Stimulated activated CD8-positive, alpha-beta memory T cell treated with anti-CD3 and anti-CD28 coated beads, Interleukin-4, amount 100 ng/mL, for 1 hour (primary cell): ENCODE measurements at places on chromosomes 7 and 10.

DNA sequence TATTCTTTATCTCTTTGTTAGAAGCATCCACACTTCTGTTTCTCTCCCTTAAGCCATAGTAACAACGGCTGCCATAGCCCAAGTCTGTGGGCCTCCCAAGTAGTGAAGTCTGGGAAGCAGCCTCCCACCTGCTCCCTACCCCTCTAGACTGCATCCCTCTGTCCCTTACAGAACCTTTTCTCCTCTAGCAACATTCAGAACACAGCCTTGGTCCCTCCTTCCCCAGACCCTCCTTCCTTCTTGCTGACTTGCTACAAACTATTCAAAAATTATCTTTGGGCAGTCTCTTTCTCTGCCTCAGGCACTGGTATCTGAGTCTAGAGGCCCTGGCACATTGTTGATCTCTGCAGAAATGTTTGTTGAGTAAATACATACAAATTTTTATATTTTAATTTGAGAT lies 2.3 kb upstream of the NYAP1 start:
- no peak for DNase-seq

DNA sequence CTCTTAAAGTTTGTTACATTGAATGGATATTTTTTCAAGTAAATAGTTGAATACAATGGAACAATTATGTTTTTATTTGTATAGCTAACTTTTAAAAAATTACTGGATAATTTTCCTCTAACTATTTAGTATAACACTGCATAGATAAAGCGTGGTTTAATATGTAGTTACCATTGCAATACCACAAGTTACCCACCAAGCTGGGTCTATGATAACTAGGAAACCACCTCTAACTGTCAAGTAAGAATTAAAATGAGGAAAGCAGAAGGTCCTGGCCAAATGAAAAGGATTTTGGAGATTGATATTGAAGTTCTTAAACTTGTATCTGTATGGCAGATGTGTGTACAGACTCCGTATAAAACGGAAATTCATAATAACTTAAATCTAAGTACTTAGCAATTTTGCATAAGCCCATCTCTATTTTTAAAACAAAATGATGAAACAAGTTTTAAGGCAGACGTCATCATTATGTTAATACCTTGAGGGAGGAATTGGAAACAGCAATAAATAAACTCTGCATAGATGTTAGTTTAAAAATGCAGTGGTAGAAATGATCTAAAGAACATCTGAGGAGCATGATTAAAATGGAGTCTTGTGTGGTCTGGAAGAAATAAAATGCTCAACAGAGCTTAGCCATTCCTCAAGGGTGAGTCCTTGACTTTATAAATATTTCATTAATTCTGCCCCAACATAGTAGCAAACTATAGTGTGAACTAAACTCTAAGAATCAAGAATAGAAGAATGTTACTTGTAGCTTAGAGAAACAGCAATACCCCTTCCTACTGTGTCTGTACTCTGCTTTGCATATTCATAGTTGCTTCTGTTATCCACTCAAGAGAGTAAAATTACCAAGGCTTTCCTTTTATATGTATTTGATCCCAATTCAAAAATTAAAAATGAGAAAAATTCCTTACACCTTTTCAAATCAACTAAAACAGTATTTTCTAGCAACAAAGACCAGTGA lies 206.4 kb upstream of the FERD3L start:
- DNase-seq = no peak

GRCh38 chr7:39847227-39847626 lies 102.8 kb upstream of the CDK13 start:
- DNase-seq = no peak

DNA sequence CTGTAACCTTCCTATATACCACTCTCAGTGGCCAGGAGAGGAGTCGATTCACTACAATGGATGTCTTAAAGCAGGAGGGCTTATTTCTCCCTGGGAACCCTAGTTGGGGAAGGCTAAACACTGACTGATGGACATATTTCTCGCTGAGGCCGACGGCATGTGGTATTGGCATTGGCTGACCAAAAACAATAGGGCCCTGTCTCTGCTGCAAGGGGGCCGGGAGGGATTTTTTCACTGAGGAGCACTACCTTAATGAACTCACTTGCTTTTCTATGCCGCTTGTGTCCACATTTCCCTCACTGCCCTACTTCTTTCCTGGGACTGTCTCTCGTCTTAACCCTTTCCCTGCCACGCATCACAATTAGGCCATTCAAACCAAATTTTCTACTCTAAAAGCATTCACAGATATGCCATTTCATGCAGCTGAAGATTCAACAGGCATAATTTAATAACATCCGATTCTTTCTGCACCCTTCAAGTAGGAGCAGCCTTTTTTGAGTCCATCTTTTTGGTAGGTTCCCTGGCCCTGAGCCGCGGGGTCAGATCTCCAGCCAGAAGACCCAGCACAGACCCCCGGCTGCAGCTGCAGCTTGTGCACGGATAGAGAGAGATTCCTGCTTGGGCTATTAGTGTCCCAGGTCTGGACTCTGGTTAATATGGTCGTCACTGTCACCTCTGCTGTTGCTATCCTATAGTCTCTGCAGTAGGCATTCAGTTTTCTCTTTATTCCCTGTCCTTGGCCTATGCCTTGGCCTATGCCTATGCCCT lies 118.7 kb downstream of the HIPK2 start:
- DNase-seq = no peak

DNA sequence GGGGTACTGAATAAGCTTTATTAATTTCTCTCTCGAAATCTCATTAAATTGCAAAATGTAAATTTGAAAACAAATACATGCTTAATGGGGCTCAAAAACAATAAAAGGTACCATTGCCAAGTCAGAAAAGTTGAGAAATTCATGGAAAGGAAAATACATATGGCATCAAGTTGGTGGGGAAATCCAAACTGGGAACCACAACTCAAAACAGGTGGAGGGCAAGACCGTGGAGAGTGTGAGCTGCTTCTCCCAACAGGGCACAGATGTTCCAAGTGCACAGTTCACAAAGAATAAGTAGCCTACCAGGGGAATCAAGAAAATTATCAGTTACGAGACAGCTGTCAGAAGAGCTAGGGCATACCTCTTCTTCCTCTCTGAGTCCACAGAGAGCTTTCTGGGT lies 26.6 kb downstream of the MKX start:
- no peak for DNase-seq

DNA sequence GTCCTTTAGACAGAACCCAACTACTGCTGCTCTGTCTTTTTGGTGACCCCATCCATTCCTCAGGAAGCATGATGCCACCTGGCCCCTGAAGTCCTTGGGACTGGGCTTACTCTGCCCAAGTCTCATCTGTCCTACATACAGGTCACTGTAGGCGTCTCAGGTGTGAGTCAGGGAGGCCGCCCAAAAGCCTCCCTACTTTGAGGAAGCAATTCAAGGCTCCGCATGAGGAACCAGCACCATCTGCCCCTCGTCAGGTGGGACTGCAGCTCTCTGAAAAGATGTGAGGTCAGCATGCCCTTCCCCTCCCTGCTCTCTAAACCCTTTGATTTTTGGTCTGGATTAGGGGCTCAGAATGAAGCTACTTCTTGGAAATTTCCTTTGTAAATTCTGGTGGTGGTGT lies 354.8 kb downstream of the CXCL12 start:
- DNase-seq = no peak

DNA sequence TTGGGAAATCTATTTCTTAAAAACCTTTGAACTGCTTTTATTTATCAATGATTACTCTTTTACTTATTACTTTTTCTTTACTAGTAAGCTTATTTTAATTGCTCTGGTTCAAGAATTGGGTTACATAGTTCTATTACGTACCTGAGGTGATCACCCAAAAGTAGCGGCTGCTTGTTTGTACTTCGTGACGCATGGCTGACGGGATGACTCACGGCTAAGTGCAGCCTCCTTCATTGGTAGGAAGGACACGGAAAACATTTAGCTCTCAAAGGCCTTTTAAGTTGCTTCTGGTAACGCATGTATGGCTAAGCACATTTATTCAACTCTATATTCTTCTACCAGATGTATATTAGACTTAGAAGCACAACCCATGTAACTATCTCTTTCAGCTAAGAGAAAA lies 285.8 kb upstream of the SP4 start:
- no peak for DNase-seq

DNA sequence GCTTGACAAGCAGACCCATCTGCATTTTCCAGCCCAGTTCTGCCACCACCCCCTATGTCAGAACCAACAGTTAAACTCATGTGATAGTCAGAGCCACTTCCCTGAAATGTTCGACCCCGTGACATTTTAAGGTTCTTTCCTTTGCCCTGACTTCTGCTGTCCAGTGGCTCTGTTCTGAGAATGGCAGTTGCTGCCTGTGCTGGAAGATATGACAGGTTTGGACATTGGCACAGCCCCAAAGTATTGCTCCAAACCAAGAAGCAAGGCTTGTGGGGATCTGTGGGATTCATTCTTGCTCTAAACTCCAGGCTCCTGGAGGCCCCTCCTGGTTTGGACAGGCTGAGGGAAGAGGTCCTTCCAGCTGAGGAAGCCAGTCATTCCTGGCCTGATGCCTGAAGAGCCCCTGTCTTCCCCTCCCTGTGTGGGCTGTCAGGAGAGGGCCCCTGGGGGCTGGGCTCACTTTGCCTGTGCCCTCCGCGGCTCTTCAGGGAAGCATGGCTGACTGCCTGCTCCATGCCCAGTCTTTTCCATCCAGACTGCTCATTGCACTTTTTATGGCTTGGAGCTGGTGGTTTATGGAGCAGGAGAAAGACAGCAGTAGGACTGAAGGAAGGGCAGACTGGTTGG lies 138.0 kb downstream of the CDH23 start:
- no peak for DNase-seq

DNA sequence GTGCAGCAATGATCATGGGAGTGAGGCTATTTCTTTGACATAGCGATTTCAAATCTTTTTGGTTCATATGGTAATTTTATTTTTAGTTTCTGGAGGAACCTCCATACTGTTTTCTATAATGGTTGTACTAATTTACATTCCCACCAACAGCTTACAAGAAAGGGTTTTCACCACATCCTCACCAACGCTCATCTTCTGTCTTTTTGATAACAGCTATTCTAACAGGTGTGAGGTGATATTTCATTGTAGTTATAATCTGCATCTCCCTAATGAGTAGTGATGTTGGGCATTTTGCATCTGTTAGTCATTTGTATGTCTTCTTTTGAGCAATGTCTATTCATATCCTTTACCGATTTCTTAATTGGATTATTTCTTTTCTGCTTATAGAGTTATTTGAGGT lies 75.0 kb upstream of the FHIP2A start:
- DNase-seq = no peak

DNA sequence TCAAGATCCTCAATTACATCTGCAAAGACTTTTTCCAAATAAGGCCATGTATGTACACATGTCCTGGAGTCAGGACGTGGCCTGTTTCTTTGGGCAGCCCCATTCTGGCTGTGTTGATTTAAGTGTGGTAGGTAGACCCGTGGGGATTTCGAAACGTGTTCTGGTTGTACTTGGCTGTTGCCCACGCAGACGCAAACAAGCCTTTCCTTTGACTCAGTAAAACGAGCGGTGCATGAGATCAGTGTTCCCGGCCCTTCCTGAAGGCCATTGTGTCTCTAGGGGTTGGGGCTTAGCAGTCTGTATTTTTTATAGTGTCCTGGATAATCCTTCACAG lies 64.8 kb upstream of the DNAJB6 start:
- no peak for DNase-seq

DNA sequence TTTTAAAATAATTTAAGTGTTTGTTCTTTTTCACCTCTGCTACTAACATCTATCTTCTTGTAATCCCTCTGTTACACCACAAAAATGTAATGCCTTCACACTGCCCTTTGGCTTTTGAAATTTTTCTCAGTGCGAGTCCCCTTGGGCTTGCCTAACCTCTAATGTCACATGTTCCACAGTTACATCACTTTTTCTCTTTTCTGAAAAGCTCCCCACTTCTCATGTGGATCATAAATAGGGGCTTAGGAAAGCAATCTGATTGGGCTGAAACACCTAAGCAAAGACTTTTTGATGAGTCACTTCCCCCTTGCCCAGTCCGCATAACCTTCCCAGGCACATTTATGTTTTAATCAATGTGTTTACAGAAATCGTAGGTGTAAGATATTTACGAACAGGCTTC lies 288.2 kb downstream of the IPMK start:
- no peak for DNase-seq

DNA sequence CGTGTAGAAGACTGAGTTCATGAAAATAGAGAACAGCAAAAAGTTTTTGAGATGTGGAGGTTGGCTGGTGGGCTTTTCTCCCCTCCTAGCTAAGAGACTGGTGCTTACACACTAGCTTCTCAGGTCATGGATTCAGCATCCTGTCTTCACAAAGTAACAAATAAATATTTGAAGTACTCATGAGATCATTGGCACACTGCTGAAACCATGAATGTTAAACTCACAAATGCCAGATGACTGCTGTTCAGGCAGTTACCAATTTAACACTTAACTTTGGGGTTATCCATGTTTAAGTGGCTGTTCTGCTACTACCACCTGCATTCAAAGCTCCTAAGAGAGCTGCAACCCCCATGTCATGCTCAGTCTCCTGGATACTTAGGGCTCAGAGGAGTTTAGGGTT lies 119.0 kb upstream of the BET1 start:
- DNase-seq = no peak

GRCh38 chr7:140526787-140527664 lies 47.7 kb upstream of the MKRN1 start:
- no peak for DNase-seq

- DNase-seq = no peak
These were observed 58.1 kb downstream of the CCDC186 start for GRCh38 chr10:114115661-114116445.

DNA sequence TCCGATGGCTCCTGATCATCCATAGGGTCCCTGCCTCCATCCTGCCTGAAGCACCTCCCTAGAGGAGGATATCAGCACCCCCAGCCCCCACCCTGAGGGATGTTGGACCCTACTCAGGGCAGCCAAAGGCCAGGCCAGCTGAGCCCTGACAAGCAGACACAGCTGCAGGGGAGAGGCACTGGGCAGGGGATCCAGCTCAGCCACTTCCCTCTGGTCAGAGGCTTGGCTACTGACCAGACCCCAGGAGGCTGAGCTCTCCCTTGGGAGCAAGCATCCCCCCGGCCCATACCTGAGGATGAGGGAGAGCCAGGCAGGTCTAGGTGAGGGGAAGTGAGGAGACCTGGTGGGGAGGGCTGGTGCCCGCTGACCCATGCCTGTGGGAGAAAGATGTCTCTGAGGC lies 6.6 kb downstream of the LDB3 start:
- DNase-seq = no peak

- DNase-seq = no peak
These were observed 15.8 kb upstream of the C10orf90 start for GRCh38 chr10:126686268-126686667.

- DNase-seq = no peak
These were observed 768.5 kb downstream of the NXPH1 start for GRCh38 chr7:9201928-9202327.

- DNase-seq = no peak
These were observed 2.3 kb downstream of the MACROH2A2 start for GRCh38 chr10:70054902-70055301.
